ENCODE measurements at places on chromosomes 7 and 10. TPM values are rescaled to one million over a fixed set of nuclear protein-coding genes. Genes with fewer than 3 reads are reported as not detected.

Gene SFRP4
- total RNA-seq: 0.70 TPM

Gene LIPF
- total RNA-seq: not detected

Gene EBF3
- not detected for total RNA-seq

Gene HELLS
- 6.1 TPM for total RNA-seq

Gene ZFYVE27
- 67.8 TPM for total RNA-seq

Gene FOXI2
- not detected for total RNA-seq

Gene CPED1
- 2.2 TPM for total RNA-seq

Gene ADARB2
- 75.0 TPM for total RNA-seq

DNA sequence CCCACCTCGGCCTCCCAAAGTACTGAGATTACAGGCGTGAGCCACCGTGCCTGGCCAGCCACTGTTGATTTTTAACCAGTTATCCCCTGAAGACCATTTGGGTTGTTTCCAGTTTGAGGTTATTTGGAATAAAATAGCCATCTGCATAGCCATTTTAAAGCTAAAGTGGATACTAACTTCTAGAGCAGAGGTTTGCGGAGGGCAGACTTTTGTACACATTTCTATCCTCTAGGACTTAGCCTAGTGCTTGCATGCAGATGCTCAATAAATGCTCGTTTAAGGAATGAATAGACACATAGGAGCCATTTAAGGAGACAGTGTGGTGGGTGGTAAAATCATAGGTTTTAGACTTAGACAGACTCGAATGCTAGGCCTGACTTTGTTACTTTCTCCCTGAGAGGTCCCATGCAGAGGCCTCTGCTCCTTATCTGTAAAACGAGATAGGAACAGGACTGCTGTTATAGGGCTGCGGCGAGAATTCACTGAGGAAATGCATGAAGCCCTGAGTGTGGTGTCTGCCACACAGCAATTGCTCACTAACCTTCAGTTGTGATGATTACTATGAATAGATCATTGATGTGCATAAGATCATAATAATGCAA, 75.9 kb downstream of the PFKFB3 start:
- DNase-seq: no peak

DNA sequence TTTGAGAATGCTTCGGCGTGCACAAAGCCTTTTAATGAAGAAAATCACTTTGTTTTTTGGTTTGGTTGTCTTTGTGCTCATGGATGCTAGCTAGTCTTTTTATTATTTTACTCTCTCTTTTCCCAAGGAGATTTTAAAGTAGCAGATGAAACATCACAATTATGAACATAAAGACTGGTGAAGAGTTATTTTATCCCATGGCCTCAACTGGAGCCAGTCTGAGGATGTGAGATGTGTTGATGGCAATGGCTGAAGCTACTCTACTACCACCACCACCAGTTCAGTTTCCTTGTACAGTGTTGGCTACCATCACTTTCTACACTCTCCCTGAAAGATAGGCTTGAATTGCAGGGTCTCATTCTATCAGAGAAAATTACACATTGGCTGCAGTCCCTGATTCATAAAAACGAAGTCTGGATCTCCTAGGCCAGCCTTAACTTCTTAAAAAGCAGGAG, 494 bp upstream of the HERC4 start:
- no peak for DNase-seq

DNA sequence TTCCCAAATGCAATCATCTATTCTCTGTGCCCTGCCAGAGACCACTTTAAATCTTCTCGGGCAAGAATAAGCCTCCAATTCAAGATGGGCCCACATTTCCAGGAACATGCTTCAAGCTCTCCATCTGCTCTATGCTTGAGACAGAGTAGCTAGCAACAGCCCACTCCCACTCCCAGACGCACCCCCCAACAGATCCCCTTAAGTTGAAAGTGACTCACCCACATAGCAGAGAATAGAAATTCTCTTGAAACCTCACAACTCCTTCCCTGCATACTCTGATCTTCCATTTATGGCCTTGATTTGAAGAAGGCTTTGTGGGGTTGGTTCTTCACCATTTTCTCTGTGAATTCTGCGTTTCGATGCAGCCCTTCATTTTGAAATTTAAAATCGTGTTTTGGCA, 604.0 kb downstream of the INHBA start:
- DNase-seq: no peak

GRCh38 chr10:93548376-93549071, 17.9 kb upstream of the FFAR4 start:
- no peak for DNase-seq

GRCh38 chr7:127782075-127782474, 130.1 kb downstream of the SND1 start:
- DNase-seq: no peak

- no peak for DNase-seq
These were observed 3.0 kb downstream of the ZYX start for GRCh38 chr7:143384148-143384547.

DNA sequence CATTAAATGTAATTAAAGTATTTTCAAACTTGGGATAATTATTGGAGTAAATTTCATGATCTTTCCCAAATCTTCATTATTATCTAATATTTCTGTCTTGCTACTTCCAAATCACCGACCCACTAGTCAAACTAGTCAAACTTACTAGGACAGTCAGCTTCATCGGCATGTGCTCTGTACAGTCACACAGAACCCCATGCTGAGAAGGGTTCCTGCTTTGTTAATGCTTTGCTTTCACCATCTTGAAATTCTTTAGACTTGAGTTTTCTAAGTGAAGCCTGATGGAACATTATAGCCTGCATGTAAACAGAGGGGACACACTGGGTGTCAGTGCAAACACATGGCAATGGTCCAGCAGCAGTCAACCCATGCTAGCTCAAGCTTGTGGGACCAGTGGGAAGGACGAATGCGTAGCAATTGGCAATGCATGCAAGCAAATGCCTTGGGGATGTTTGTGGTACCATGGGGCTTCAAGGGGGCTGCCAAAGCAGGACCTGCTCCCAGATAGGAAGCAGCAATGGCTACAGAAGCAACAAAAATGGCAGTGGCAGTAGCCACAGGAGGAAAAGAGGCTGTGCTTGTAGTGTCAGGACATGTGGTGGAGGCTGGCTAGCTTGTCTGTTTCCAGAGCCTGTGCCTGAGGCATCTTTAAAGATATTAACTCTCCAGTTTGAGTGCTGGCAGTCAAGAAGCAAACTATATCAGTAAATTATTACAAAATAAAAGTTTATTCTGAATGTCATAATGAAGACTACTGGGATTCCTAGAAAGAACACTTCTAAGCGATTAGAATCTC, 441.1 kb upstream of the SEMA3D start:
- no peak for DNase-seq

DNA sequence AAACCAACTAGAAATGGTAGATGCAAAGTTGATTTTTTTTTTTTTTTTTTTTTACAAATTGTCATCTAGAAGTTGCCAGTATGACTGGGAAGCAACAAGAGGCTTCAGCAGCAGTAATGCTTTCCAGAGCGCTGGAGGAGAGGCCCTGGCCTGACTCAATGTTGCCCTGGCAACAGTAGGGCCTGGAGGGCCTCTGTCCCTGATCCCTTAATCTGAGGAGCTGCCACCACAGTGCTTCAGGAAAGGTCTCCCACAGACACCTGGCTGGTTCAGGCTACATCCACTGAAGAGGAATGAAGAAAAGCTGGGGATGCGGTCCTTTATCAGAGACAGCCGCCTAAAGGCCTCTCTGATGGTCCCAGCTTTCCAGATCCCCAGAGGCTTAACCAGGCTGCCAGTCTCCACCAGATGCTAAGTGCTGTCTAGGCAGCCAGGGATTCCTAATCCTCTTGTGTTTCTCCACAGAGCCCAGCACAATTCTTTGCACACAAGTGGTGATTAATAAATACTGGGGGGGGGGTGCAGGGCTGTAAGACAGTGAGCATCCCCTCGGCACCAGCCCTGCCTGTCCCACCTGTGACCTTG, 33.7 kb downstream of the ZNF777 start:
- DNase-seq: no peak

DNA sequence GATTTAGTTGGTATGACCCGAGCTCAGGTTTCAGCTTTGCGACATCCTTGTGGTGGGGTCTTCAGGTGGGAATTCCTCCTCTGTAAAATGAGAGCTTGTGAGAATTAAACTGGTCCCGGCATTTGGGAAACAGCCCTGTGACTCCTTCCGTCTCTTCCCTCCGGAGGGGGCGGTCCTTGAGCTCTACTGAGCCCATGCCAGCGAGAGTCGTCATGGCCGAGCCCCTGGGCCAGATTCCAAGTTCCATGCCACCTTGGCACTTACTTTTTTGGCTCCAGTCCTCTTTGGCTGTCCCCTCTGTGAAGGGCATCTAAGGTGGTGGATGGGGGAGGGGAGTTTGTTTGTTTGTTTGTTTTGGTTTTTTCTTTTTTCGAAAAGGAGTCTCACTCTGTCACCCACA, 47.6 kb downstream of the GTF2IRD1 start:
- no peak for DNase-seq

- peak; percentile 5 for DNase-seq
These were observed 66.3 kb downstream of the VIPR2 start for GRCh38 chr7:159078193-159078910.

GRCh38 chr7:2082139-2082998, 150.4 kb downstream of the MAD1L1 start:
- DNase-seq: peak; percentile 43

- DNase-seq: no peak
These were observed 29.0 kb downstream of the DIP2C start for GRCh38 chr10:660413-660969.

GRCh38 chr10:1608408-1608807, 128.9 kb downstream of the ADARB2 start:
- DNase-seq: no peak

DNA sequence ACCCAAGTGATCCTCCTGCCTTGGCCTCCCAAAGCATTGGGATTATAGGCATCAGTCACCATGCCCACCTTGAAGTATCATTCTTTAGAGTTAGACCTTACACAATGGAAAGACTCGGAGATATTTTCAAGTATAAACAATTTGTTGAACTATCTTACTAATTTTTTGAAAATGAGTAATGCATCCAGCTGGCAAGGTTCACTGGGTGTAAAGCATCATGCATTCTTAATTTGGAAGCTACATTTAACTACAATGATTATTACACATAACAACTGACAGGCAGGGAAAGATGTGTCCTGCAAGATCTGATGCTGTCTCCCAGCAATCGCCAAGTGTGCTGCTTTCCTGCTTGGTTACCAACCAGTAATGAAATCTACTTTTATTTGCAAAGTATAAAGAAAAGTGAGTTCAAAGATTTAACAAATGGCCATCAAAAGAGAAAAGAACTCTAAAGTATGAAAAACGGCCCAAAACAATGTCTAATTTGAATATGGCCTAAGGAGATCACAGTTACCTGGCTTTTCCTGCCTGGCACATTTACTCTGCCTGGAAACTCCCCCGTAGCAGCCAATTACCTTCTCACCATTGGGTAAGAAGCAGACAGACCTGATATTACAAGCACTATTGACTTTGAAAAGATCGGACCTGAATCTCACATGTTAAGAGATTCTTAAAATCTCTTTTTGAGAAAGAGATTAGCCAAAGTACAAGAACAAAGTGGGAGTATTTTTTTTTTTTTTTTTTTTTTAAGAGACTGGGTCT, 59.3 kb upstream of the NMT2 start:
- no peak for DNase-seq

DNA sequence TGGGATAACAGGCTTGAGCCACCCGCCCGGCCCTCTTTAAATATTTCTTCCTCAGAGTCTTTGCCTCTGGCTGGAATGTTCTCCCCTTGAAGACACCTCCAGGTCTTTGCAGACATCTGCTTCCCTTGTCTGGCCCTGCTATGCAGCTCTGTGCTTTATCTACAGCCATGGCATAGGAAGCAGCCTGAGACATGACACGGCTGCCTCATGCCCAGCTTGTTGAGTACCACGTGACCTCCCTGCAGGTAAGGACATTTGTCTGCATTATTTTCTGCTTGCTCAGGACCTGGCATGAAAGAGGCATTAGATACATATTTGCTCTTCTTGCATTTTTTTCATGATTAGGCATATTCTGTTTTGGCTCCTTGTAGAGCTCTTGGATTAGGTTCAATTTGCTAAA, 113.8 kb upstream of the KLF6 start:
- DNase-seq: no peak

DNA sequence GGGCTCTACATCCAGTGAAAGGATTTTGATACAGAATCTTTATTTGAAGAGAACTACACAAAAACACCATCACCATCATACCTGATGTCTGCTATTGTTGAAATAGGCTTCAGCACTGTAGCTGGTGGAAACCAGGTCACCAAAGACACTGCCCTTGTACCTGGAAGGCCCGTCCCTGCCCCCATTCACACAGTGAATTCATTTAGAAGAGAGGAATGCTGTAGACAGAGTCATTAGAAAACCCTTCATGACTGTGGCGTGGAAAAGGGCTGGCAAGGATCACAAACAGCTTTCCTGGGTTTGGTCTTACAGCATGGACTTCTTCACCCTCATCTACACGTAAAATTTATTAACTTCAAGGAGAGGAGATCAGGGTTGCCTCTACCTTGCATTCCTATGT, 202.0 kb upstream of the NRP1 start:
- no peak for DNase-seq

DNA sequence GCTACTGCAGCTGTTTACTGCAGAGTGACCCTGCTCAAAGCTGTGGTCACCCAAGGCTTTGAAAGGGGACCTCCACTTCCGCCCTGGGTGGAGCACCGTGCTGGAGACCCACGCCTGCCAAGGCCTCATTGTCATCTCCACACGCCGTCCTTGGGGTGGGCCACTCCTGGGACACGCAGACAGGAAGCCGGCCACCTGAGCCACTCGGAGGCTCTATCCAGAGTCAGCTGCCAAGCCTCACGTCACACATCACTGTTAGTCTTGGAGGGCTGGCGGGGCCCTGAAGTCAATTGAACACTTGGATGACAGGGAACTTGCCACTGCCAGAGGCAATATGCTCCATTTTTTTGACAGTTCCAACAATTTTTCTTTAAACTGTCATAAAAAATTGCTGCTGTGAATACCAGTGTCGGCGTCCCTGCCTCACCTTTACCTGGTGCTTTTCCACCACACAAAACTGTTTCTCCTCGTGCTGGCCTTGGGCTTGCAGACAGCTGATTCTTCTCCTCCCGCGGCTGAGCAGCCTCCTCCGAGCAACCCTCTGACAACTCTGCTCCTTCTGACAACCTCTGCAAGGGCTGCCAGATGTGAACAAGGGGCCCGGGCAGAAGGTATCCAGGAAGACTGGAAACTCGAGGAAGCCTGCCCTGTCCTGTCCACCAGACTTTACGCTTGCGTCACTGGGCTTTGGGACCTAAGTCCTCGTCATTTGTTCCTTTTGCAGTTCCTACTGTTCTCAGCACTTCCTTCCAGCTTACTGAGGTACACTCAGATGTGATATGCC, 81.9 kb downstream of the EGFR start:
- DNase-seq: no peak

GRCh38 chr7:159005618-159006017, 139.0 kb downstream of the VIPR2 start:
- no peak for DNase-seq

GRCh38 chr10:73965890-73966768, 31.8 kb upstream of the VCL start:
- peak; percentile 40 for DNase-seq

DNA sequence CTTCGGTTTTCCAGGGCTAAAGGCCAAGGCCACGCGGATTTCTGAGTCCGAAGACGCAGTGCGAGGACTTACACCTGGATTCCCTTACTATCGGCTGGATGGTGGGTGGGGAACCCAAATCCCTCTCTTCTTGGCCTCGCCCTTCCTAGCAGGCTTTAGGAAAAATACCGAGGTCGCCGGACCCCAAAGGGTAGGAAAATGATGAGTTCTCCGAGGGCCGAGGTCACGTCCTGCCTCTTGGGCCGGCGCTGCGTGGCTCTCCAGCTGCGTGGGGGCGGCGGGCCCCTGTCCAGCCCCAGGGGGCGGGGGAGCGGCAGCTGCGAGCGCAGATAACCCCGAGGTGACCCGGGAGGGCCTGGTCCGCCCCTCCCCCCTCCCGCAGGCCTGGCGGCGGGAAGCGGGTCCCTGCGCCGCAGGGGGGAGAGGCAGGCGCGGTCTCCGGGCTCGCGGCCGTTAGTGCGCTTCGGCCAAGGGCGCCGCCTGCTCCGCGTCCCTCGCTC, 805 bp upstream of the HMX3 start:
- DNase-seq: no peak
